ENCODE measurements at places on chromosomes 7 and 10.

- DNase-seq: no peak
Measured at GRCh38 chr7:94243066-94243711, 151.5 kb upstream of the COL1A2 start.

- no peak for DNase-seq
Measured at GRCh38 chr7:27243340-27244163, 950 bp downstream of the EVX1 start.

- DNase-seq: no peak
Measured at GRCh38 chr7:55021053-55021452, 2.2 kb downstream of the EGFR start.

DNA sequence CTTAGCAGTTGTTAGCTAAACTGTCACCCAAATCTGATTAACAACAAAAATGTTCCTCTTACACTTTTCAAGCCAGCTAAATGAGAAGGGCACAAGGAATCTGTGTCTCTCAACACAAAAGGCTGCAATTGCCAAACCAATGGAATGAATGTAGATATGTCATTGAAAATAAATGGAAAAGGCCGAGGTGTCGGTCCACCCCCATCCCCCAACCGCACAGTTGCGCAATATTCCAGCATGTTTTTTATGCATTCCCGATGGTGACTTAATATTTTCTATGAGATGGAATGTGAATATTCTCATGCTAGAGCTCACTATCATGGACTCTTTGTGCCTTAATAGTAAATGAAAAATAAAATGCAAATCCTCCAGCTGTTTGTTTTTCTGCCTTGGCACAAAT lies 181.6 kb upstream of the LRGUK start:
- DNase-seq: no peak

DNA sequence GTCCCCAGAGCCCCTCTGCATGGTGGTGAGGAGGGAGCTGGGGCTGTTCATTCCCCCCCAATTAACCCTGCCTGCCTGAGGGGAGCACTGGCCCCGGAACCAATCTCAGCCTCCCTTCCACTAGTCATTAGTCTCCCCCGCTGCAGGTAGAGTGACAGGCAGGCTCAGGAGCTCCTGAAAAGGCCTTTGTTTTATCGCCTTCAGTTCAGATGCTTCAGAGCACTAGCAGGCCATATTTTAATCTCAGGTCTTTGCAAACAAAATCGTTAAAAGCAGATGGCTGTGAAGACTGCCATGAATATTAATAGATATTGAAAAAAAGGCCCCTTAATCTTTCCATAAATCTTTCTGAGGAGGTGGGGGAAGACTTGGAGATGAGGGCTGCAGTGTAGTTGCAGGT lies 250.7 kb downstream of the RPS24 start:
- no peak for DNase-seq

DNA sequence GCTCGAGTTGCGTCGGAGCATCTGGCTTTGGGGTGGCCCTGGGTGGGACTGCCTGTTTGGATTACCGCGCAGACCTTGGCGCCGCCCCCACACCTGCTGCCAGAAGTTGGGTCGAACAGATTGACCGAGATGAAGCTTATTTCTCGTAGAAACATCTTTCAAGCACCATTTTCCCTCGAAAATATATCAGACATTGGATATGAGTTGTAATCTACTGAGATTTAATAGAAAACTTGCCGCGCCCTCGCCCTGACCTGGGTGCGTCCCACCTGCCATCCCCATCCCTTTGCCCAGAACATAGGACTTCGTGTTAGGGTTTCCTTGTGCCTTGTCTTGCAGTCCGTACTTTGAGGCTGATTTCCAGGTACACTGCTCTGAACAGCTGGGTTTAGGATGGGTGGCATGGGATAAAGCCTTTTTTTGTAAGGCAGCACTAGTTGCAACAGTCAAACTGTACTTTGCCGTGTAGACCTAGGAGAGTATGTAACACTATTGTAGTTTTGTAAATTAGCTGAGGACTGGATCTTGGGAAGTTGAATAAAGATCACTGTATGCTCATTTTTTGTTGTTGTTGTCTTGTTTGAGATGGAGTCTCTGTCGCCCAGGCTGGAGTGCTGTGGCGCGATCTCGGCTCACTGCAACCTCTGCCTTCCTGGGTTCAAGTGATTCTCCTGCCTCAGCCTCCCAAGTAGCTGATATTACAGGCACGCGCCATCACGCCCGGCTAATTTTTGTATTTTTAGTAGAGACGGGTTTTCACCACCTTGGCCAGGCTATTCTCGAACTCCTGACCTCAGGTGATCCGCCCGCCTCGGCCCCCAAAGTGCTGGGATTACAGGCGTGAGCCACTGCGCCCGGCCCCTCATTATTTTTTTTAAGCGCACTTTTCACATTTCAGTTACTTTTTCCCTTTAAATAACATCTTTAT lies 978 bp downstream of the OGDH start:
- DNase-seq: no peak

GRCh38 chr7:1210979-1211608 lies 21.6 kb upstream of the UNCX start:
- no peak for DNase-seq

GRCh38 chr7:155412416-155413253 lies 45.3 kb upstream of the EN2 start:
- DNase-seq: no peak

- DNase-seq: no peak
Measured at GRCh38 chr10:7085913-7086589, 324.8 kb downstream of the SFMBT2 start.

DNA sequence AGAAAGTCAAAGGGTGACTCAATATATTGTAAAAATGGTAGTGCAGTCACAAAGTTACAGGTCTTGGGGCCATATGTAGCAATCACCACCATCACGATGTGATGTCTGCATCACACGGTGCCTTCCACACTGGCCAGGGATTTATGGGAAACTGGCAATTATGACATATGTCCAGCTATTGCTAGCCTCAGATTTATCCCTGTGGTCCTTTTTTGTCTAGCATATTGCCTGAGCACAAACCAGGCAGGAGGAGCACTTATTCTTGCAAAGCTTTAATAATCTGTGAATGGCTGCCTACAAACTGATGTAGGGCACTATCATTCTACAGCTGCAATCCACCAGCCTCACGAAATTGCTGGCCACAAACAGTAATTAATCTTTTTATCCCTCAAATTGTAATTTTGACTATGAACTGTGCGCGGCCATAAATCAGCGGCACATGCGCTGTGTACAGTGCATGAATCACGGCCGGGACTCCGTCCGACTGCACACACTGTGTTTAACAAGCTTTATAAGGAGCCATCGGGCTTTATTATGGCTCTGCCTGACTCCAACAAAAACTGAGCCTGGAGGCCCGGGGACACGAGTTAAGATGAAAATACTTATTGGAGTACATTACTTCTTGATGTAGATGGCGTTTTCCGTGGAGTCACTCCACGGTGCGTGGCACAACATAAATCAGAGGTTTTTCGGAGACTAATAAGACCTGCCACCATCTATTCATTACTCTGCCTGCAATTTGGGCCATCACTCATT lies 115.2 kb downstream of the EBF3 start:
- no peak for DNase-seq

GRCh38 chr10:70162892-70163201 lies 7.5 kb downstream of the SAR1A start:
- no peak for DNase-seq

- no peak for DNase-seq
Measured at GRCh38 chr7:132160611-132161532, 415.4 kb downstream of the PLXNA4 start.

Measured in stimulated activated CD8-positive, alpha-beta memory T cell treated with anti-CD3 and anti-CD28 coated beads, Interleukin-15, amount 100 ng/mL, for 4 hours (primary cell).